Keratinocyte (primary cell): ENCODE measurements at places on chromosomes 13 and 19.

DNA sequence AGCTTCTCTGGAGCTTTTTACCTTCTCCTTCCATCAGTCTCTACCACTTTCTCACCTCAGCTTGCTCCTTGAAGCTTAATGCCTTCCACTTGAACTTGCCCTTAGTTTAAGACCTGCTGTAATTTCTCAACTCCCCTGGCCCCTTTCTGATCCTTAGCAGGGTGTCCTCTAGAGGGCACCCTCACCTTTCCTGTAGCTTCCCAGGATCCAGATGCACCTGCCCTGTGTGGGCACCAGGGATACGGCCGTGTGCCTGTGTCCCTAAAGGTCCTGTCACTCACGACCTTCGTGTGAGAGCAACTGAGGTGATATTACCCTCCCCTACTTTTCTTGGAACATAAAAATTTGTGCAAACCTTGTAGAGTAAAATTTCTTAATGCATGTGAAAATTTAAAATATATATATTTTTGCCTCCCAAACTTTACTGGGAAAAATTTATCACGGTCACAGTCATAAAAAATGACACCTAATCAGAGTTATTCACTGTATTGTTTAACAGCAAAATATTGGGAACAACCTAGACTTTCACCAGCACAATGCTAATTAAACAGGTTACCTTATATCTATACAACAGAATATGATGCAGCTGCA is 46.4 kb downstream of the PSG3 start:
- DNase-seq, result no peak

DNA sequence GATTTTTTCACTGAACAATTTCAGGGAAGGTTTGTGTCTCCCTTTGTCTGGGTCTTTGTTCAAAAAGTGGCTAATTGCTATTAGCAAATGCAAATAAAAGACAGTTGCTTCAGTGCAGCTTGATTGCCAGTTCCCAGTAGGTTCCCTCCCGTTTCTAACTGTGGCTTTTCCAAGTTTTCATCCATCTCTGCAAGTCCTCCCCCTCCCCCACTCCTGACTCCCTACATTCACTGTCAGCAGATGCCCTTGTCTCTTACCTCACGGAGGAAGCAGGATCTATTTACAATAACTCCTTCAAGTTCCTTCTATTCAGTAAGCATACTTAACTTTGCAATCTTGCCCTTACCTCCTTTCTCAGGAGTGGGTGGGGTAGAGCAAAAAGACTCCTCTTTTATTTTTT is 55.4 kb upstream of the SCEL start:
- no peak for DNase-seq

- no peak for DNase-seq
These were observed 8.5 kb downstream of the SOX21 start for GRCh38 chr13:94703721-94704314.

DNA sequence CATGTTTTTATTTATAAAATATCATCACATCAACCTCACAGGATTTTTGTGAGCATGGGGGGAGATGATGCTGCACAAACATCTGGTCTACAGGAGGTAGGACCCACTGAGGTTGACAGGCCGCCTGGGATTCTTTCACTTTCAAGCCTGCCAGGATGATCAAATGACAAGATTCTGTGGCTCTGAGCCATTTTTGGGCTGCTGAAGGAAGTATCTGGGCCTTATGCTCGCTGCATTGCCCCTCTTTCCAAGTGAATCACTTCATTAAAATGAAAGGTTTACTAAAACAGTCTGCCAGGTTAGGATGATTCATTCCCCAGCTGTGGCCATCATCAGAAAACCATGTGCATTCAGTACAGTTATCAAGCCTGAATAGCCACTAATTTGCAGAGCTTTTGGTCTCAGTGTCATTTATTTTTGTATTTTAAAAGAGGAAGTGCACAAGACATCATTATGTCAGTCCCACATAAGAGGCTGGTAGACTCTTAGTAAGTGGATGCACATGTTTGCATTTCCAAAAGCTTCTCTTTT is 34.4 kb downstream of the STARD13 start:
- DNase-seq, result peak; percentile 36

DNA sequence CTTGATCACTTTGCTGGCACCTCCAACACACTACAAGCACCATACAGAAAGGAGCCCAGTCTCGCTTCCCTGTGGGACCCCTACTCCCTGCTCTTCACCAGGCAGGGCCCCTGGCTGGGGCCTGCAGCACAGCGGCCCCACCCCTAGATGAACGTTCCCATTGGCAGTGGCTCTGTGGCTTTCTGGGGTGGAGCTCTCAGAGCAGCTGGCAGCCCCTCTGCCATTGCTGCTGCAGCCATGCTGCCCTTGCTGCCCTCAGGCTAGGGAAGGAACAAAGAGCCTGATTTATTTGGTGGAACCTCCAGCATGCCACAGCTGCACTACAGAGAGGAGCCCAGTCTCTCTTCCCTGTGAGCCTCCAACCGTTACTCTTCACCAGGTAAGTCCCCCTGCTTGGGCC is 5.8 kb downstream of the SIGLEC6 start:
- no peak for DNase-seq

DNA sequence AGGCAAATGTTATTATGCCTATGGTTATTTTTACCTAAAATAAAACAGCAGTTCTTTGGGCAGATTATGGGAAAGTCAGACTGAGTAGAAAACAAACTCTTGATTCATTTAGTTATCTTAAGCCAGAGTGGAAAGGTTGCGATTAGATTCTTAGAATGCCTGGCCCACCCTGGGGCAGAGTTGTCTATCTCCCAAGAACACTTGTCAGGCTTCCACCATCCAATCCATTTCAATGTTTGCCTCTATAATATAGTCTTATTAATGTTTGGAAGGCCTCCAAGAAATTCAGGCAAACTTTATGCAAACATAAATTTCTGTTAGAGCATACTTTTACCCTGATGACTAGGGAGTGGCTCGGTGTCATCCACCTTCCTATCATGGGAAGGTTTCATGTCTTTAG is 207.0 kb downstream of the SLITRK6 start:
- no peak for DNase-seq

DNA sequence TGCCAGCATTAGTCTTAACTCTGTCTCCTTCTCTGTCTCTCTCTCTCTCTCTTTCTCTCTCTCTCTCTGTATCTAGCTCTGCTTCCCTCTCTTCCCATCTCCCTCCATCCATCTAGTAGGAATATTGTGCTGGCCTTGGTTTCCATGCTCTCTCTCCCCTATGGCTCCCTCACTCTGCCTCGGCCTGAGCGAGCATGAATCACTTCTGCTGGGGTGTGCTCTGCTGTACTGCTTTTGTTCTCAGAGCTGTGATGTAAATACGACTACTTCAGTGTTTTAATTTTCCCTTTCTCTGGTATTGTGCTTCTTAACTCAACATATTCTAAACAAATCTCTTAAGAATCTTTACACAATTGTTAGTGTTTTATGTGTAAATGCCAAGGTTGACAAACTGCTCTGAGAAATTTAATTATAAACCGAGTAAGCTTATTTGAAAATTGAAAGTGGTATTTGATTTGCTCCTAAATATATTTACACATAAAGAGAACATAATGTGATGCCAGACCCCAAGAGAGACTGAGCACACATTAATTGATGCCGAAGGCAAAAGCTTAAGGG is 211.5 kb upstream of the KL start:
- DNase-seq, result no peak

DNA sequence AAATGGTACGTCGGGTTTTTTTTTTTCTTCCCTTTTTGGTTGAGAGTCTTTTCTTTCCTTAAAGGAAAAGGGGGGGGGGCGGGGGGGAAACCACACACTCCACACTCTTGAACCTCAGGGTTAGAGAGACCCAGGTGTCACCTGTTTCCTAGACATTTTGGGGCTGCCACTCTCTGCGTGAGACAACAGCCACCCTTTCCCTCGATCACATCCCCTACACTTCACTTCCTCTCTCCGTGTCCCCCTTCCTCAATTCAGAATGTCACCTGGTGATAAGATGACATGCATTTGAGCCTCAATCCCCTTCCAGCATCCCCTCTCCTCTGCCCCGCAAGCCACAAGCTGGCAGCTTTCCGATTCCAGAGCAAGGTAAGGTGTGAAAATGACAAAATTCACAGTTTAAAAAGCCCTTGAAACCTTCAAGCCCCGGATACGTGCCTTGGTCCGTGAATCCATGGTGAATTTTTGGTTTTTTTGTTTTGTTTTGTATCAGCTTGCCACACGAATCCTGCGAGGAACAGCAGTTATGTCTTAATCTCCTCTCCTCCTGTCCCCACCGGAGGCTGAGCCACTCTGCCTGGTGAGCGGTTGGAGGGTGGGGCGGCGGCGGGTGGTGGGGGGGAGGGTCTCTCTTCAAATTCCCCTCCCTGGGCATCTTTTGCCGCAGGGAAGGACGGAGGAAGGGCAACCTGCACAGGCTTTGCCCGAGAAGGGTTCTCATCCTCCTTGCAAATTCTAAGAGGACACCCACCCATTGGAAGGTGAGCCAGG is 4.2 kb downstream of the PTPRS start:
- no peak for DNase-seq

- DNase-seq, result no peak
These were observed 1289.4 kb downstream of the PCDH9 start for GRCh38 chr13:65940720-65941119.

- no peak for DNase-seq
These were observed 87.7 kb downstream of the LHFPL6 start for GRCh38 chr13:39515224-39515714.

DNA sequence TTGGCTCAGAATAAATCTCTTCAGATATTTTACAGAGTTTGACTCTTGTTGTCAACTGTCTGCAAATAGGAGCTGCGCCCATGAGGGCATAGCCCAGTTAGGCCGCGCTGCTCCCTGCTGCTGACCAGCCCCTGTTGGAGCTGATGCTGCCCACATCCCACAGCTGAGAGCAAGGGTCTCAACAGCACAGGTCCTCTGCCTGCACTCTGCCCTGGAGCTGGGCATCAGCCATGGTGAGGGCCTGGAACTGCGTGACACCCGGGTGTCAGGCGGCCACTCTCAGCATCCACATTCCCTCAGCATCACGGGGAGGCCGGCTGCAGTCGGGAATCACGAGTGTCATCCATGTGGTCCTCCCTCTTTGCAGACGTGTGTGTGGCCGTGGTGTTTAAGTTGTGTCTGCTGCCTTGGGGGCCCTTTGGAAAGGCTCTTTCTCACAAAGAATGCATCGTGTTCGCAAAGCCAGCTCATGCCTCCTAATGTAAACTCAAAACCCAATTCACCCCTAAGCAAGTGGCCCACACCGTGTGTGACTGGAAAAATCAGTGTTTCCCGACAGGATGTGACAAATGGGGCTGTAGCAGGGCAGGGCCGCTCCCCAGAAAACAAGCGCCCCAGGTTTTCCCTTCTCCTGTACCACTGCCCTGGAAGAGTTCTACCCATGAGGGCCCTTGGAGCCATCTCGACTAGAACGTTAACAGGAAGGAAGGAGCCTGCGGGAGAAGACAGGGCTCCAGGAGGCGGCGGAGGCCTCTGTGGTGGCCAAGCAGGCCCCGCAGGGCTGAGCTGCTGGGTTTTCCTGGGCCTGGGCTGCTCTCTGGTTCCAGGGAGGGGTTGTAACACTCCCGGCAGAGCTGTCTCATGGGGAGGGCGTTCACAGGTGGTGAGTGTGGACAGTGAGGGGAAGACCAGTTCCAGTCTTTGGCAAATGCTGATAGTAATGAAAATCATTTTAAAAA is 20.3 kb downstream of the ATP11A start:
- DNase-seq, result no peak

DNA sequence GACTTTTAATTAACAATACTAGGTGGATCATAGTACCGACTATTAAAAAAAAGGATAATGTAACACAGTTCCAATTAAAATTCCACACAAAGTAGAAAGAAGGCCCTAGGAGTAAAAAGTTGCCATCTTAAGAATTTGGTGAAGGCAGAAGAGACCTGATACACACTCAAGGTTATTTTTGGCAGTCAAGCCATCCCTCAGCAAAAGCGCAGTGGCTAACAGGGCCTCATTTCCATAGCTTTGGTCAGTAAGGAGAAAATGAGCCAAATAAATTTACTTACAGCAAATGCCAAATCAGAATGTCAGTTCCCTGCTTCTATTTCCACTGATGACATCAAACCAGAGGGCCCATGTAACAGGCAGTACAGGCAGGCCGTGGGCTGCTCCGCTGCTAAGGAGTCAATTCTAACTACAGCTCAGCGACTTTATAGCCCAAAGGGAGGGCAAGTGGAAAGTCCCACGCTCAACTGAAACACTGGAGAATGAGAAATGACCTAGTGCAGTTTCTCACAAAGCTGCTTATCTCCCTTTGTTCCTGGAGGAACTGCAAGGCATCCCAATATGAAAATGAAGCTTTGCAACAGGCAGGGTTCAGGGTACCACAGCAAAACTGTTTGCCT is 6.3 kb downstream of the ARGLU1 start:
- DNase-seq, result no peak

- DNase-seq, result no peak
These were observed 143.8 kb upstream of the GJB6 start for GRCh38 chr13:20375871-20376270.

GRCh38 chr13:41457589-41458186 is 338 bp downstream of the RGCC start:
- no peak for DNase-seq

- no peak for DNase-seq
These were observed 400.0 kb downstream of the LMO7 start for GRCh38 chr13:76036176-76036575.

DNA sequence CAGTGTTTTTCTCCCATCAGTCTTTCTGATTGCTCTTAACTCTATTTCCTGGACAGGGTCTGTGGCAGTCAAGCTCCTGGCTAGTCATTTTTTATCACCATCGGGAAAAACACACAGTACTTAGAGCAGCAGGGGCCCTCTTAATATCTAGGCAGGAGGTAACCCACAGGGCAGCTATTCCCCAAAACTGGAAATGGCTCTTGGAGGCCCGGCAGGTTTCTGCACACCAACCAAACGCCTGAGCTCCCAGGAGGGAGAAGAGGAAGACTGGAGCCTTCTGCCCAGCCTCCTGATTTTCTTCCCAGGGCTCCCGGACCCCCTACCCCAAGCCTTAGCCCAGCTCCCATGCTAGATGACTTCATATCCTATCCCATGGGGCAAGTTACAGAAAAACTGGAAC is 49.3 kb upstream of the VSTM2B start:
- no peak for DNase-seq

DNA sequence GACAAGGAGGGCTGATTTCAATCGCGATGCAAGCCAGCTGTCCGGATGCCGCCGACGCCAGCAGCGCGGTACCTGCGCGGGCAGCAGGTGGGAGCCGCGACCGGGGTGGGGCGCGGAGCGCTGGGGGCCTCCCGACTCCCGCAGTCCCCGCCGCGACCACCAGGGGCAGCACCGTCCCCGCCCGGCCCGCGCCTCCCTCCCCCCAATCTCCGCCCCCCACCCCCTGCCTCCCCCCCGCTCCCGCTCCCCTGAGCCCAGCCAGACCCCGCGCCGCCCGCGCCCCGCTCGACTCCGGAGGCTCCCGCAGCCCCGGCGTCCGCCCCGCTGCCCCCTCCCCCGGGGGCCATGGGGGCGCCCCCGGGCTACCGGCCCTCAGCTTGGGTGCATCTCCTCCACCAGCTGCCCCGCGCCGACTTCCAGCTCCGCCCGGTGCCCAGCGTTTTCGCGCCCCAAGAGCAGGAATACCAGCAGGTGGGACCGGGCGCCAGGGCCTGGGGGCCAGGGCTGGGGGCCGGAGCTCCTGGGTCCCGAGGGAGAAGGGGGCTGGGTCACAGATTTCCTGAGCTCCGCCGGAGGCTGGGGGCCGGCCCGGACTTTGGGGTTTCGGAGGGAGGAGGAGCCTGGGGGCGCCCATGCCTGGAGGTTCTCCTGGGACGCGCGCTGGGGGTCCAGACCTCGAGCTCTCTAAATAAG is at the start of gene TTYH1:
TTYH1 (plus strand) TSS at position 257 of the 693 bp plus-strand sequence; CDS start at position 346, 89 bp downstream.
- no peak for DNase-seq

GRCh38 chr19:2926341-2927031 is 18.3 kb downstream of the ZNF77 start:
- DNase-seq, result no peak

- DNase-seq, result no peak
These were observed 113.0 kb downstream of the ATP11A start for GRCh38 chr13:112802802-112803195.

GRCh38 chr13:50128428-50128931 is 113.2 kb downstream of the KCNRG start:
- DNase-seq, result no peak
